Breast epithelium (tissue), 4 donors: ENCODE measurements at places on chromosomes 11 and 22.

- DNase-seq = no peak
Observed at GRCh38 chr11:33582636-33583325, 117.8 kb downstream of the C11orf91 start.

DNA sequence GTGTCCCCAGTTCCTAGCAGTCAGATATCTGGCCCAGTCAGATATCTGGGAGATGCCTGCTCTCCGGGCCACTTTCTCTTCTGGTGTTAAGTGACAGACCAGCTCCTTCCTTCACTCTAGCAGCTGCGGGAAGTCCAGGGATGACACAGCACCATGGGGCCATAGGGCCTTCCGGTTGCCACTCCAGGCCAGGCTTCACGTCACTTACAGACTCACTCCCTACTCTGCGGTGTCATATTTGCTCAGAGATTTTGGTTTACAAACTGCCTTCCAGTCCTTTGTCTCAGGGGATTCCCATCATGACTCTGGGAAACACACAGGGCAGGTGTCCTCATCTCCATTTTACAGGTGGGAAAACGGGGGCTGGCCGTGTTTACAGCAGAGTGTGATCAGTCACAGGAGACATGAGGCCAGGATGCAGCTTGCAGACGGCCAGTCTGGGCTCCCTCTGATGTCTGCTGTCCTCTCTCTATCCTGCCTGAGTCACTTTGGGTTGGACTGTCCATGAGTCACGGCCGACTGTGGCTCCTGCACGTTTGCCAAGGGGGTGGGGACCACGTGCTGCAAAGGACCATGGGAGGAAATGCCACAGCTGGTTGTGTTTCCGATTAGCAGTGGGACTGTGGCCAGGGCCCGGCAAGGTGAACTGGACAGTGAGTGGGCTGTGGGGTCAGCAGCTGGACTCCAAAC is 8.2 kb upstream of the TBC1D22A start:
- peak; percentile 82 for DNase-seq

DNA sequence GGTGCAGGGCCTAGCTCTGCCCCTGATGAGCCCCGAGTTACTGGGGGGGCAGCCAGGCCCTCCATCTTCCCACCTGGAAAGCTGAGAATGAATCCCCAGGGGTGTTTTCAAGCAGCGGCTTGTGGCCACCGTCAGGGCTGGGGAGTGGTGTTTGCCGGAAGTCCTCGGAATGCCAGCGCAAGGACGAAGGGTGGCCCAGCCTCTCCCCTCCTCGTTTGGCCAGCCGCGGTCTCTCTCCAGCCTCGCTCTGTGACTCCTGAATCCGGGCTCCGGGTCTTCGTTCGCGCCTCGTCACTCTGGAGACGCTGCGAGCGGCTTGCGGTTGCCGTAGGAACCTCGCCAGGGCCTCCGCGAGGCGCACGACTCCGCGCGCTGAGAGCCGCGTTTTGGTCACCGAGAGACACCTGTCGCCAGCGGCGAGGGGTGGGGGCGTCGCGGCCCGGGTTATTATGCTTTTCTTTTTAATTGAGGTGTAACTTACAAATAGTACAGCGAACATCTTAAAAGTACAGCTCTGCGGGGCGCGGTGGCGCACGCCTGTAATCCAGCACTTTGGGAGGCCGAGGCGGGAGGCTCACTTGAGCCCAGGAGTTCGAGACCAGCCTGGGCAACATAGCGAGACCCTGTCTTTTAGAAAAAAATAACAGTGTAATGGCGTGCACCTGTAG is 6.3 kb upstream of the KDELR3 start:
- peak; percentile 70 for DNase-seq

DNA sequence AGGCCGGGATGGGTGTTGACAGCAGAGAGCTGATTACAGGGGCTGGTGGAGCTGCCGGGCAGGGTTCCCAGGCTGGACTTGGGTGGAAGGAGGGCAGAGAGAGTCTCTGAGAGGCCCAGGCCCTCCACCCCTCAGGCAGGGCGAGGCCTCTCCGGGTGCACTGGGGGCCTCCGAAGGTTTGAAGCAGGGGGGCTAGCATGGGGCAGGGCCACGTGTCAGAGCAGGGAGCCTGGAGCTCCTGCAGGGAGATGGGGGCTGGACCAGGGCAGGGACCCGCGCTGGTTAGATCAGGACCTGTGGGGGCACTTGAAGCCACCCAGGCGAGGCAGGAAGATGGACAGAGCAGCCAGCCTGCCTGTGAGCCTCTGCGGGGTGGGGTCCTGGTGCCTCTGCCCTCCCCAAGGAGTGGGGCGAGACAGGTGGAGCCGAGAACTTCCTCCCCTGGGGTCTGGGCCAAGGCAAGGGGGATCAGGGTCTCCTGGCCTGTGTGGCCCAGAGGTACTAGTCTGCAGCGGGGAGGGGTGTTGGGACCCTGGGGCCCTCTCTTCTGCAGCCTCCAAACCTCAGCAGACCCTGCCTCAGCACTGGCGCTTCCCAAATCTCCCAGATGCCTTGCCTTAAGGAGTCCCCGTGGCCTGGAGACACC is 911 bp downstream of the PANX2 start:
- DNase-seq = no peak

DNA sequence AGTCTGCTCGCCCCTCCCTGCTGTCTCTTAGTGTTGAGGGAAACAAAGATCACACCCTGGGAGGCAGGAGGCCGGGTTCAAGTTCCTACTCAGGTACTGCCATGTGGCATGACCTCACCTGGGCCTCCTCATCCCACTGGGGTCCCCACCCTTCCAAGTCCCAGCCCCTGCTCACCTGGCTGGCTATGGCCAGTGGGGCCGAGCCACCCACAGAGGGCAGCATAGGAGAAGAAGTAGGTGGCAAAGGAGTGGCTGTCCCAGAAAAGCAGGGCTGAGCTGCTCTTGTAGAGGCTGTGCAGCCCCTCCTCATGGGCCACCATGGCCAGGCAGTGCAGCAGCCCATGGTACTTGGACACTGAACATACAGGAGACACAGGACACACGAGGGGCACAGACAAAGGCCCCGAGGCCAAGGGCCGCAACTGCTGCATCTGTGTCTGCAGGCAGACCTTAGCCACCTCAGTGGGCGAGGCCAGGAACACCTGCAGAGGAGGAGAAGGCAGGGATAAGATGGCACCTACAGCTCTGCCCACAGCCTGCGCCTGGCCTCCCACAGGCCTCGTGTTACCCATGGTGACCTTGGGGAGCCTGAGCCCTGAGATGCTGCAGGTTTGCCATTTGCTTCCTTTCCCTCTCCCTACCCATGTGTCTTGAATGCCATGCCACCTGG is 50.6 kb upstream of the MPEG1 start:
- DNase-seq = no peak
